ENCODE measurements at places on chromosomes 12 and 14. TPM values are rescaled to one million over a fixed set of nuclear protein-coding genes. Genes with fewer than 3 reads are reported as not detected.

EIF2S3B gene
- total RNA-seq: 0.32 TPM

IL26 gene
- not detected for total RNA-seq

GPX2 gene
- not detected for total RNA-seq

SOCS4 gene
- total RNA-seq: 33.9 TPM

All from LHCN-M2 (cell line).